ENCODE measurements at places on chromosomes 16 and 17.

DNA sequence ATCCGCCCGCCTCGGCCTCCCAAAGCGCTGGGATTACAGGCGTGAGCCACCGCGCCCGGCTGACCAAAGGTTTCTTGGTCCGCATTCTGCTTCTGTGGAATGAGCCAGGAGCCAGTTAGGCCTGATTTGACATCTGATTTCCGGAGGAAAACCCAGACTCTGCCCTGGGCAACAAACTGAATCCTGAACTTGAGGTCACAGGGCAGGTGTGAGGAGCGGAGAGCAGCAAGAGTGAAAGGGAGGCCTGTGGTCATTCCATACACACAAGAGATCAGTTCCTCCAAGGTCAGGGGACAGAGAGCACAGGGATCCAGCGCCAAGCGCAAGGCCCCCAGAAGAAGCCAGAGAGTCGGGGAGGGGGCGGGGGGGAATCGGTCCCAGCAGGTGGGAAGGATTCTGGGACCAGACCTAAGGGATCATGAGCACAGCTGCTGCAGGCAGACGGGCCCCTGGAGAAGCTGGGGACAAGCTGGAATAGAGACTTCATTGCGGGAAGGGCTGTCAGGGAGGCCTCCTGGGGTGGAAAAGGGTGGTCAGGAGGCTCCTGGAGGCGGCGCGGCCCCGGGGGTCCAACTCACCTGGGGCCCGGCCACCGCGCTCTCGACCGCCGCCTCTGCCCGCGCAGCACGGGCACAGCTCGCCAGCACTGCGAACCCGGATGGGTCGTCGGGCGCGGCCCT is 436 bp downstream of the SHPK start:
- DNase-seq = no peak

- DNase-seq = no peak
Observed at GRCh38 chr16:79386299-79386698, 214.2 kb downstream of the MAF start.

DNA sequence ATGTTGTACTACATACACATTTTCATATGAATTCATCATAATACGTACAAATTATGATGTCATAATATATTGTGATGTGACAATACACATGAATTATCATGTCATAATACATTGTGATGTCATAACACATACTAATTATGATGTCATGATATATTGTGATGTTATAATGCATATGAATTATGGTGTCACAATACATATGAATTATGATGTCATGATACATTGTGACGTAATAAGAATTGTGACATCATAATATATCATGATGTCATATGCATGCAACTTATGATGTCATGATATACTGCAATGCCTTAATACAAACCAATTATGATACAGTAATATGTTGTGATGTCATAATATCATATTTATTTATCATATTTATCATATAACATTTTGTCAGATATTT is 2074.3 kb downstream of the TP53TG3F start:
- no peak for DNase-seq

DNA sequence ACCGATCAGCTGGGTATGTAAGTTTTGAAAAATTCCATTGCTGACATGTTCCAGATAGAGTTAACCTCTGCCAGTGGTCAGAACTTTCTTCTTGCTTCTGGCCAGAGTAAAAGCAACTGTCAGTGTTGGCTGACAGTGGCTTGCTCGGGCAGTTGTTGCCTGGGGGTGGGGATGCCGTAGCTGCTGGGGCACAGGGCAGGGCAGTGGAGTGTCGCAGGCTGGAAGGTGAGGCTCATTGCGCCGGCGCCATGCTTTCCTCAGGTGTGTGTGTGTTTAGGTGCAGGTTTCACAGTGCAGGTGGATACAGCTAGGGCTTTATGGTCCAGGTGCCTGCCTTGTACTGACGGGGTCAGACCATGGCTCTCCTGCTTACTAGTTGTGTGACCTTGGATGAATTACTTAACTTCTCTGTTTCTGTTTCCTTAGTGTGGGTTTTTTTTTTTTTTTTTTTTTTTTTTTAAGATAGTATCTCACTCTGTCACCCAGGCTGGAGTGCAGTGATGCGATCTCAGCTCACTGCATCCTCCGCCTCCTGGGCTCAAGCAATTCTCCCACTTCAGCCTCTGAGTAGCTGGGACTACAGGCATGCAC is 156.4 kb downstream of the SNX29 start:
- no peak for DNase-seq

DNA sequence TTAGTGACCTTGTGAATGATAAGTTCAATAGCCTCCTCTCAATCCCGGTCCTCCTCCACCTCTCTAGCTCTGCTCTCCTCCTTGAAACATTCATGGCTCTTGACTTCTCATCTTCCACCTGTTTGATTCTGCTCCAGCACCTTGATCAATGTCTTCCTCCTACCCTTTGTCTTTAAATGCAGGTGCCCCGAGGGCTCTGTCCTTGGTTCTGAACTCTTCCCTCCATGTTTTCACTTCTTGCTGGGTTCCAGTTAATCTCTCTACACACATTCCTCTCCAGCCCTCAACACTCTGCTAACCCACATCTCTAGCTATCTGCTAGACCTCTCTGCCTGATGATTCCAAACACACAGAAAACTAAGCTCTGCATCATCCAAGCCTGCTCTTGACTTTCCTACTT is 13.4 kb downstream of the CD300E start:
- DNase-seq = no peak

DNA sequence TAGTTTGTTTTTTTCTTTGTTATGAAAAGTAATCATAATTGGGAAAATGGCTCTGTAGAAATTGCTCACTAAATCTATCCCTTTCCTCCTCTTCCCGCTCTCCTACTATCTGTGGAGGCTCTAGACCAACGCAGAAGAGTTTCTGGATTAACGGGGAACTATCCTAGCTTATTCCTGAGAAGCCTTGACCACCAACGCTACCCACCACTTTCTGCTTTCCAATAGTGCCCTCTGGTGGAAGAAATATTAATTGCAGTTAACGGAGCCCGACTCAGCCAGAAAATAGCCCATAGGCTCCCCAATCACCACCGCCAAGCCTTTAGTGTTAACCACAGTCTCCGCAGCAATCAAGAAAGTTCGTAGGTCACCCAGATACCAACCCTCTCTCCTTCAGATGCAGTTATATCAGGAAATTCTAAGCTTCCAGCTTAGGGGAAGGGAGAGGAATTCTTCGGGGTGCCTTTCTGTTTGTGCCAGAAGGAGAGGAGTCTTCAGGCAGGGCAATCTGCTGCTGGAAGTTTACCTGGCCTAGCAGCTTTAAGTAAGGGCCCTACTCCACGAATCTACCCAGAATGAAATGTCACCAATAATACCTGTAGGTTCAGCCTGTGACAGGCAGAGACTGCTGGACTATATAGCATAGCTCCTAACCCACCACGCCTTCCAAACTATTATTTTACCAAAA is 23.0 kb upstream of the NSRP1 start:
- DNase-seq = peak; percentile 33

- DNase-seq = no peak
Observed at GRCh38 chr16:62965831-62966230, 929.6 kb upstream of the CDH8 start.

GRCh38 chr16:67489401-67490083 is 6.2 kb upstream of the AGRP start:
- no peak for DNase-seq

- no peak for DNase-seq
Observed at GRCh38 chr16:46787909-46788308, 39.8 kb upstream of the MYLK3 start.

- no peak for DNase-seq
Observed at GRCh38 chr17:76086384-76086783, 7.4 kb downstream of the ZACN start.

GRCh38 chr17:28812748-28813377 is 29.7 kb downstream of the FAM222B start:
- no peak for DNase-seq
